ENCODE measurements at places on chromosomes 2 and 18.

DNA sequence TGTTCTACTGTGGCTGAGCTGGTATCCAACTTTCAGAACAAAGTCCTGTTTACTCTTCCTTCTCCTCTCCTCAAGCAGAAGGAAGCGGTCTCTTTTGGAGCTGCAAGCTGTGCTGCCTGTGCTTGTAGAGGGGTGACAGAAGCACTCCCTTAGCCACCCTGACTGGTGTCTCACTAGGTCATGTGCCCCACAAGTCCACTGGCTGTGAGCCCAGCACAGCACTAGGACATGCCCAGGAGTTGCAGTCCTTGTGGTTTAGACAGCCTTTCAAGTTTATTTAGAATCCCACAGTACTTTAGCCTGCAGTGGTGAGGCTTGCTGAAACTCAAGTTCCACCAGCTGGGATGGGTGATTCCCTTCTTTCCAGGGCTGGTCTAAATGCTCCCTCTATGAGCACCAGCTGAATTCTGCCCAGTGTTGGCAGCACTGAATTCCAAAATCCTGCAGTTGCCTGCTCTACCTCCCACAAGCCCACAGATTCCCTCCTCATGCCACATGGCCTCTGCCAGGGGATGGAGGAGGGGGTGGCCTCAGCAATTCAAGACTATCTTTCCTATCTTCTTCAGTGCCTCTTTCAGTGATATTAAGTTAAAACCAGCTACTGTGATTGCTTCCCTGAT, 61.2 kb downstream of the CCDC85A start:
- DNase-seq, result no peak

GRCh38 chr2:44943031-44943692, 1.7 kb downstream of the SIX3 start:
- DNase-seq, result no peak

- peak; percentile 52 for DNase-seq
Measured at GRCh38 chr18:34809451-34810072, 99.5 kb downstream of the DTNA start.

DNA sequence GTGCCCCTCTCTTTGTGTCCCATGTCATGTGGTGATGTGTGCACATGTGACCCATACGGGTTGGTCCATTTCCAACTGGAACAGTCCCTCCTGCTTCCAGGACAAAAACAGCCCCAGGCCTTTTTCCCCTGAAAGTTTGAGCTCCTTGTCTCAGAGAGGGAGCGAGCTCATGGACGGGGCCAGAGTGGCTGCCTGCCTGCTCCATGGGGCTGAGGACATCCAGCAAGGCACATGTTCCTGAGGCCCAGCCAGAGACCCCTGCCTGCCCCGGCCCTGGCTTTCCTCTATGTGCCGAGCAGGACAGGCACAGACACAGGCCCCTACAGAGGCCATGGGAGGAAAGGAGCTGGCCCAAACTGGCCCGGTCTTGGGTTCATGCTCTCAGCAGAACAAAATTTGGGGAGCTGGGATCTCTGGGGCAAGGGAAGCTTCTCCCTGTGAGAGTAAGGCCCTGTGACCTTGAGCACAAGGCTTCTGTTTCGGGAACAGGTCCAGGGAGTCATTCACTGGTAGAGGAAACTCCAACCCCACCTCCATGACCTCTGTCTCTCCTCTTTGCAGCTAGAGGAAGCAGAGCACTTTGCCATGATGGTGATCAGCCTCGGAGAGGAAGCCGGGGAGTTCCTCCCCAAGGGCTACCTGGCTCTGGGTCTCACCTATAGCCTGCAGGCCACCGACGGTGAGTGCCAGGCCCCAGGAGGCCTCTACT, 105.8 kb upstream of the MCFD2 start:
- DNase-seq, result no peak

- DNase-seq, result no peak
Measured at GRCh38 chr18:77001979-77002378, 130.6 kb downstream of the MBP start.

- DNase-seq, result no peak
Measured at GRCh38 chr2:226965376-226965775, 129.5 kb downstream of the RHBDD1 start.

DNA sequence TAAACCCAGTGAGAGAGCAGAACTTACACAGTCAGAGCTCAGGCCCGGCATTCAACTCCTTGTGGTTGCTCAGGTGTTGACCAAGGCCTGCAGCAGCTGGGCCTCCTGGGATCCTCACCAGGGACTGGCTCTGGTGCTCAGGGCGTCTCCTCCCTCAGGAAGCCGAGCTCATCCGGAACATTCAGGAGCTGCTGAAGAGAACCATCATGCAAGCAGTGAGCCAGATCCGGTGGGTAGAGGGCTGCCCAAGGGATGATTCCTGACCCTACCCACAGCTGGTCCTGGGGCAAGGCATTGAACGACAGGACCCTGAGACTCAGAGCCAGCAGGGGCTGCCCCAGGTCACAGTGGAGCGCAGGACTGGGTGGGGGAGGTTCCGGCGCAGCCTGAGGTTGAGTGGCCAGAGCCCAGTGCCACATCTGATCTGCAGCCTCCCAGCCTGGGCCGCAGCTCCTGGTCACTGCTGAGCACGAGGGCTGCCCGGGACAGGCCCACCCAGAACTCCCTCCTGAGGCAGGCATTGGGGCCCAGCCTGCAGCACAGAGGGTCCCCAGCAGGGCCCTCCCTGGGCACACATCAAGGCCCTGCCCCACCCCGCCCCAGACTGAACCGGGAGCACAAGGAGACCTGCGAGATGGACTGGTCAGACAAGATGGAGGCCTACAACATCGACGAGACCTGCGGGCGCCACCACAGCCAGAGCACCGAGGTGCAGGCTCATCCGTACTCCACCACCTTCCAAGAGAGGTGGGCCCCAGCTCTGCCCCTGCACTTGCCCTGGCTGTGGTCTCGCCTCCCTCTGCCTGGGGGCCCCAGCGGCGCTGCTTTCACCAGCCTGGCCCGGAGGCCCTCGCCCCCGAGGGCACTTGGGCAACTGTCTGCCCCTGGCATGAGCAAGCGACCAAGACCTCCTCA, 2.4 kb downstream of the TEKT4 start:
- no peak for DNase-seq

- DNase-seq, result no peak
Measured at GRCh38 chr2:144071461-144071860, 448.5 kb downstream of the ZEB2 start.

- DNase-seq, result no peak
Measured at GRCh38 chr18:61580046-61580445, 246.8 kb downstream of the CDH20 start.

DNA sequence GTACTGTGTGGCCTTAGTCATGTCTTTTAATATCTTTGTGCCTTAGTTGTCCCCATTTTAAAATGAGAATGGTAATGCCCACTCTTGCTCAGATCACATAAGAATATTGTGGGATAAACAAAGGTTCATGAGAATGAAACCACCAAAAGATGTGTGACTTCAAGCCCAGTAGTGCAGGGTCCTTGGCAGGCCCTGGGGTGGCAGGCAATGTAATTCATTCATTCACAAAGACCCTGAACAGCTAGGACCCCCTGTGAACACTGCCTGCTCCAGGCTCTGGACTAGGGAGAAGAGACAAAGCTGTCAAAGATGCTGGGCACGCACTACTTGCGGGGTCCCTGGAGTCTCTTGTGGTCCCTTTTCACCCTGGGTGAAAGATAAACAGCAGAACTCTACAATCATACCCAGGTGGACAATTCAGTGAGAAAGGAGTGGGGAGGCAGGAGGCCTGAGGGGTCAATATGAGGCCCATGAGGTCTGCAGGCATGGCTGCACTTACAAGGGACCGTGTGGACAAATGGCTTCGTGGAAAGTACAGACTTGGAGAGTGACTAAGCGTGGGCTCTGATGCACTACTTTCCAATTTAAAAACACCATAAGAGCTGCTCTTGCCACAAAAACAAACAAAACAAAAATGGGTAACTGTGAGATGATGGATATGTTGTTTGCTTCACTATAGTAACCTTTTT, 136.1 kb downstream of the SMAD7 start:
- DNase-seq, result no peak

All from suppressor macrophage (primary cell).